ENCODE measurements at places on chromosomes 7 and 10.

GRCh38 chr10:944034-944831, 12.7 kb upstream of the LARP4B start:
- no peak for DNase-seq

GRCh38 chr7:23604296-23604640, 7.1 kb downstream of the CCDC126 start:
- no peak for DNase-seq

GRCh38 chr10:114767986-114768821, 53.4 kb upstream of the FHIP2A start:
- DNase-seq: no peak

DNA sequence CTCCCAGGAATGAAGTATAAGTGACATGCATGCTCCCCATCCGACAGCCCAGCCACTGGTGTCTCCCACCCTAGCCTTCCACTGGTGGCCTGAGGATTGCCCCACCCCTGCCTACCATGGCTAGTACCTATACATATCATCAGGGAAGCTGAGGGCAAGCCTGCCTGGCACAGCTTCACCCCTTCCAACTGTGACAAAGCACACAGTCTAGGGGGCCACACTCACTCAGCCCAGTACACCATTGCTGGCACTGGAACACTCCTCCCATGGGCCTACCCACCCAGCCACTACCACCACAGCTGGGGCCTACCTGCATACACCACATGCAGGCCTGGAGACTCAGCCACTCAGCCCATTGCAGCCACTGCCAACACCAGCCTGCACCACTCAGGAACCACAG, 393.1 kb upstream of the STEAP1 start:
- no peak for DNase-seq

DNA sequence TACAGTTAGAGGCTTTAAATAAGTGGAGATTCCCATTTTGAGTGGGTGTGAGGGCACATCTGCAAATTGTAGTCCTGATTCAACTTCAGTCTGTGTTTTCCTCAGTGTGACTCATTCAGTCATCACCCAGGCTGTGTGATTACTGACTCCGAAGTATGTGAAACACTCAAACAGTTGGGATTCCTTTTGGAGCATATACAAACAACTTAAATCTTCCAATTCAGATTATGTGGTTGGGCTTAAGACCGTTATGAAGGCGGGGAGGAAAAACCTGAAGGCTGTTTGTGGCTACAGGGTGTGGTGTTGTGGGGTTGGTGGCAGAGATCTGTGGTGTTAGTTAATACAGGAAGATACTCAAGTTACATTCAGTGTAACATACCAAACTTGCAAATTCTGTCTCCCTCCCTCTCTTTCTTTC, 259.7 kb upstream of the FERD3L start:
- no peak for DNase-seq

DNA sequence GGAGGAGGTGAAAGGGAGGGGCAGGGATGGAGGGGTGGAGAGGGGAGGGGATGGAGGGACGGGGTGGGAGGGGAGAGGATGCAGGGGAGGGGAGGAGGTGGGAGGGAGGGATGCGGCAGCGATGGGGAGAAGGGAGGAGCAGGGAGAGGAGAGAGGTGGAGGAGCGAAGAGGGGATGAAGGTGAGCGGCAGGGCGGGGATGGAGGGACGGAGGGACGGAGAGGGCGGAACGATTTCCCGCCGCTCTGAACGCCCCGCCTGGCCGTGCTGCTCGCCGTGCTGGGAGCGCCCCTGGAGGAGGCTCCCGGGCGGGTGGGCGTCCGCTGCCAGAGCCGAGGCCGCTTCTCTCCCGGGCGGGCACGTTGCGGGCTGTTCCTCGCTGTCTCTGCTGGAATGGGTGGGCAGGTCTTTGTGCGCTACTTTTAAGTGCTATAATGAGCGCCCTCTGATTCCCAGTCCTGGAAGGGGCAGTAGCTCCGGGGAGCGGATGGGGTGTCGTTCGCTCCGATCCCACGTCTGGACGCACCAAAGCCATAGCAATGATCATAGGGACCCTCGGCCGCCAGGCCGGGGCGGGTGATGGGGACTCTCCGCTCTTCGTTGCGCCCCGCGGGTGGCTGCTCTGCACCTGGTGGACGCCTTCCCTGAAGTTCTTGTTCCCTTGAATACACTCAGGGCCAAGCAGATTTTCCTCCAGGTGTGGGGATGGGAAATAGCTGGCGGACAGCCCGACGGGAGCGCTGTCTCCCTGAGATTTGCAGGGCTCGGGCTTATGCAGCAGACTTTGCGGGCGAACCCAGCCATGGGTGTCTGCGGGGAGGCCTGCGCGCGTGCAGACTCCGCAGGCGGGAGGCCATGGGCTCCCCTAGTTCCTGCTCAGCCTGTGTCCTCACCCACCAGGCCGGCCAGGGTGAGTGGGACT, 81.1 kb upstream of the CPXM2 start:
- no peak for DNase-seq

GRCh38 chr10:67669978-67670377, 26.0 kb downstream of the CTNNA3 start:
- no peak for DNase-seq

DNA sequence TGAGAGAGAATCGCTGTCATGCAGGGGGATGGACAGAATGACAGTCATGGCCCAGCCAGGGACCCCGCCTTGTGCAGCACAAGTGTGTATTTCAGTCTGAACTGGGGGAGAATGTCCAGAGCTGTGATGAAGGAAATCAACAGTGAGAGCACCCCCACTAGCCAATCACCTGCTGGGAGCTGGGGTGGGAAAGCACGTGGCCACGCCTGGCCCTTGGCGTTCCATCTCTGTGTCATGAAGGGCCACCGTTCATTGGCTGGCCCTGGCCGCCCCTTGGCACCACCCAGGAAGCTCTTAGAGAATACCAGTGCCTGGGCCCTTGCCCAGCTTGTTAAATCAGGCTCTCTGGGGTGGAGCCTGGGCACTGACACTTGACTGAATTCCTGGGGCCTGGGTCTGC, 22.8 kb downstream of the GRID1 start:
- DNase-seq: no peak

GRCh38 chr10:59098387-59098786, 78.1 kb upstream of the PHYHIPL start:
- DNase-seq: no peak

DNA sequence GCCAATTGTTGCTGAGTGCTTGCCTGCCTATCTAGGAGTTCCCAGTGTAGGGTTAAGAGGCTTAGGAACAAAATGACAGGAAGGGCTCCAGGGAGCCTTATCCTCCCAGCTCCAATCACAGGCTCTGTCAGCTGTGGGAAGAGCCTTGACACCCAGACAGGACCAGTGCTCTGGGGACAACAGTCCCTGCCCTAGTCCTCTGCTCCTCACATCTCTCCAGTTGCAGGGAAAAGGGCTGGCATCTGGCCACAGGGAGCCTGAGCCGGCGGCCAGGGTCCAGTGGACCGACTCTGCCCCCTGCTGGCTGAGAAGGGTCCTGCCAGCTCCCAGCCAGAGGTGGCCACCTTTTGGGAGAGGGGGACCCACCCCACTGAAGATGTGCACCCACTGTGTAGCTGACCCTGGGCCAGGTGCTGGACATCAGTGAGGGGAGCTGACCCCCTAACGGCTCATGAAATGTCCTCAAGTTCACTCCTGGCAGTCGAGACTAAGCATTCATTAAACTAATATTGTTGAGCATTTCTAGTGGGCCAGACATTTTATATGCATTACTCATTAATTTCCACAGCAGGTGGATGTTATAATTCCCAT, 17.6 kb downstream of the DNAJB12 start:
- DNase-seq: peak; percentile 50

DNA sequence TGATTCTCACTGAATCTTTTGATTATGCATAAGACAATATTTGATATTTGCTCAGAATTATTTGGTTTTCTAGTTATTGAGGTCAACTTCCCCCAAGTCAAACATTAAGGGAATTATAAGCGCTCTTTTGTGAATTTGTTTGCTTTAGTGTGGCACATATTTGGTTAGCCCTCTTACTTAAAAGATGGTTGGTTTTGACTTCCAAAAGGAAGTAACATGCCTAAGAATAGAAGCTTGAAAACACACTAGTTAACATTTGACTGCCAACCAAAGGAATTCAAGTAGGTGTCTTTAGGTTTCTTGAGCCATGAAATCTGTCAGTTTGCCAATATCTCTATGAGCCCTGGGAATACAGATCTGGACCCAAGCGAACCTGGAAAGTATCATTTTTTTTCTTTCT, 24.9 kb downstream of the STEAP4 start:
- DNase-seq: no peak

DNA sequence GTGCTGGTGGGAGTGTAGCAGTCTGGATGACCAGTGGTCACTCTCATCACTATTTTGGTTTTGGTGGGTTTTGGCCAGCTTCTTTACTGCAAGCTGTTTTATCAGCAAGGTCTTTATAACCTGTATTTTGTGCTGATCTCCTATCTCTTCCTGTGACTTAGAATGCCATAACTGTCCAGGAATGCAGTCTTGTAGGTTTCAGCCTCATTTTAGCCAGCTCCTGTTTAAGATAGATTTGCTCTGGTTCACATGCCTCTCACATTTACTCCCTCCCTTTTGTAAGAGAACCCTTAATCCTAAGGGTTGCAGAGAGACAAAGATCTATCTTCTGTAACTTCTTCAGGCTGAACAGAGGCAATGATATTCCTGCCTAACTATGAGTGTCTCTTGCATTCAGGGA, 51.2 kb upstream of the INHBA start:
- DNase-seq: no peak

GRCh38 chr10:24723386-24723787, 300 bp downstream of the ARHGAP21 start:
- DNase-seq: no peak

DNA sequence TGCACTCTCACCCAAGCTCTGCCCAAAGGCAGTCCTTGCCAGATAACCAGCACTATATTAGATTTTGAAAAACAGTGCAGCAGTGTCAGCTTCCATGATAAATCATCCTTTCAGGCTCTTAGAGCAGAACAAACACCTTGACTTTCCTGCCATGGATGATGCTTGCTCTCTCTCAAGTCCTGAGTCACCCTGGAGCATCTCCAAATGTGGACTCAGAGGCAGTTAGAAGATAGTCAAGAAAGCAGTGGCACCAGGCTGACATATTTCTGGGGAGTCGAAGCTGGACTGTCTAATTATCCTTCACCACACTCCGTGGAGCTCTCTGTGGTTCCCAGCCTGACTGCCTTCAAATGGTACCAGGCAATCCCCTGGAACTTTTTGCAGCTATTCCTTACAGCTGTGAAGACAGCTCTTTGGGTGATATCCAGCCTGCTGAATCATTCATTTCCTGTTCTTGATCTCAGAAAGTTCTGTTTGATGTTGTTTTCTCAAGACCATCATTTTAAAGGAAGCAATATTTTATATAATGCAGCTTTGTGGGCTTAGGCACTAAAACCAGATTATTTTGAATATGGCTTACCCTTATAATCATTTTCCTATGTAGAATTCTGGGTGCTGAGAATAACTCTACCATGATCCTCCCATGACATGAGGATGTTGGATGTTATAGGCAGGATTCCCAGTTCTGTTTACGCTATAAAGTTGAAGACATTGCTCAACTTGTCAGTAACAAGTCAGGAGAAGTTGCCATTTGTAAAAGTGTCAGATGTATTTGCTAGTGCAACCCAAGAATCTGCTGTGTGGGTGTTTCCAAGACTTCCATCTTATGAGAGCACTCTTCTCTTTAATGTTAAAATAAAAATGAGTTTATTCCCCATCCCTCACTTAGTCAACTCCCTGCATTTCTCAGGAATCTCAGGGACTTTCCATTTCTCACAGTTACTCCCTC, 233.8 kb downstream of the C7orf25 start:
- DNase-seq: no peak

DNA sequence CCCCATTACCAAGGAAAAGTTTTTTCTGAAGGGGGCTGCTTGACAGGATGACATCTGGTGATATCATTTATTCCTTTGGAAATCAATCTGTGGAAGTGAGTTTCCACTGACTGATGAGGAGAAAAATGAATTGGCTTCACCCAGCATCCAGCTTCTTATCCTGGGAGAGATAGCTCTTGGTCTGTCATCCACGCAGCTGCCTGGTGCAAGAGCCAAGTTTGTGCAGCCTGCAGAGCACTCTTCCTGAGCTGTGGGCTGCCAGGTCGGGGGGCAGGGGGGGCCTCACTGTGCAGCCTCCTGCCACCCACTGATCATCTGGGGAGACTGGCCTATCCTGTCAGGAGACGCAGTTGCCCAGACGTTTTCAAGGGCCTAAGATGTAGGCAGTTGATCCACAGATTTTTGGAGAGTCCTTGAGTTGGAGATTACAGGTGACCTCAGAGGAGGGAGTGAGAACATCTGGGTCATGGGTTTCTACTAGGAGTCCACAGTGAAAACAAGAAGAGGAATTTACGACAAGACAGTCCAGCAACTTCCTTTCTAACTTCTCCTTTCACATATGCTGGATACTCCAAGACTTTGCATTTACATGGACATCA, 75.4 kb downstream of the EGFR start:
- no peak for DNase-seq
